ENCODE measurements at places on chromosomes 13 and 19. TPM values are rescaled to one million over a fixed set of nuclear protein-coding genes. Genes with fewer than 3 reads are reported as not detected.

C19orf85 gene
- not detected for total RNA-seq

AMER2 gene
- total RNA-seq, result not detected

NBEA gene
- total RNA-seq, result 0.23 TPM

FFAR3 gene
- total RNA-seq, result 0.38 TPM
